ENCODE measurements at places on chromosomes 1 and 21.

- DNase-seq = no peak
These were observed 80.7 kb downstream of the SMYD2 start for GRCh38 chr1:214361636-214362035.

DNA sequence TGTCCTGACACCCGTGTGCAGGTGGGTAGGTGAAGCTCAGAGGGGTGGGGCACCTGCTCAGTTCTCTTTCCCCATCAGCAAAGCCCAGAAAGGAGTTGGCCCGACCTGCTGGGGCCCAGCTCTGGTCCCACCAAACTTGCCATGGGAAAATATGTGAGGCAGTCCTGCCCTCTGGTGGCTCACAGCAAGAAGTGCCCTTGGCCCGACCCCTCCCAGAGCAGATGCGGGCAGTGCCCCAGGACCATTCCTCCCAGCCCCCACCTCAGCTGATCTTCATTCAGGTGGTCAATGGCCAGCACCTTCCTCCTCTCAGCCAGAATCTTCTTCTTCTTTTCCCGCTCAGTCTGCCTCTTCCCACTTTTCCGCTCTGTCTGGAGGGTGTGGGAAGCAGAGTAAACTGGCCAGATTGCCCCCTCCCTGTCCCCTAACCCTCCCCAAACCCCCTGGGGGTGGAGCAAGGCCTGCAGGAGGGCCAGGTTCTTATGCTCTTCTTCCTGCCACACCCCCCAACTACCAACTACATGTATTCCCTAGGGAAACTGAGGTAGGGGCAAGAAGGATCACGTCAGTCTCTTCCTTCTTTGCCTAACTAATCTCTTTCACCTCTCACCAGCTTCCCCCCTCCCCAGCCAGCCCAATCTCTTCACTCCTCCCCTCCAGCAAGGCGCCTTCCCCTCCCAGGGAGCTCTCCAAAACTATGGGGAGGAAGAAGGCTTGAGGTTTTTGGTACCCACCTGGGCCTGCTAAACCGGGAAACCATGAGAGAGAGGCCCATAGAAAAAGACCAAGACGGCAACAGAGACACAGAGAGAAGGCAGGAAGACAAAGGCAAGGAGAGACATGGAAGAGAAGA, 15.6 kb downstream of the TNNT2 start:
- peak; percentile 44 for DNase-seq

DNA sequence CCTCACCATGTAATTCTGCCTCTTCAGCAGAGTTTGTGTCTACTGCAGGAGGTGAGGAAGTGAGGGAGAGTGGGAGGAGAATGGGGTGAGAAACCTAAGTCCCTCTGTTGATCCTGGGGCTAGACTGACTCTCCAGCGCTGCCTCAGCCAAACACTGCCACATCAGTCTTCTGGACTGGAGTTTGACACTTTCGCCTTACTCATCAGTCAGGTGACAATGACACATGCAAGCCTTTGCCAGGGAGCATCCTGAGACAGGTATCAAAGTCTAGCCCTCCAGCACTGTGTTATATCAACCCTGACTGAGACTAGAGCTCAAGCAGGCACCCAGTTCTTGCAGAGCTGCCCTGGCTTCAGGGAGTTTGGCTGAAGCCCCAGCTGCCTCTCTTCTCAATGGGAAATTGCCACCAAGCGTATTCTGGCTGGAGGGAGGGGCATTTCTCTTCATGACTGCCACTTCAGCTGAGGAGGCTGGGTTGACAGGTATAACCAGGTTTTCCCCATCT, 33.3 kb upstream of the SUCO start:
- no peak for DNase-seq

DNA sequence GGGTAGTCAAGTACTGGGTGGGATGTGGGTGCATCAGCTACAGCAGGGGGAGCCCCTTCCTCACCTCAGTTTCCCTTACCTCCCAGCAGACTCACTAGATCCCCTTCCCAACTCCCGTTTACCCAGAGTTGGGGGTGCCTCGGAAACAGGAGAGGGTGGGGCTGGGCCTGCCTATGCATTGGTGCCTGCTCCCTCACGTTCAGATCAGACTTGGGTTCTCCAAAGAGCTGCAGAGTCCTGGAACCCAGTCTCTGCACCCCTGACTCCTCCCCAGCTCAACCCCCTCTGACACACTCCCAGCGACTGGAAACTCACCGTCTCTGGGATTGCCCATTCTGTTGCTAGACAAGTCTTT, 6.0 kb downstream of the FOXO6 start:
- no peak for DNase-seq

- no peak for DNase-seq
These were observed 107.8 kb downstream of the EDEM3 start for GRCh38 chr1:184646824-184647223.

DNA sequence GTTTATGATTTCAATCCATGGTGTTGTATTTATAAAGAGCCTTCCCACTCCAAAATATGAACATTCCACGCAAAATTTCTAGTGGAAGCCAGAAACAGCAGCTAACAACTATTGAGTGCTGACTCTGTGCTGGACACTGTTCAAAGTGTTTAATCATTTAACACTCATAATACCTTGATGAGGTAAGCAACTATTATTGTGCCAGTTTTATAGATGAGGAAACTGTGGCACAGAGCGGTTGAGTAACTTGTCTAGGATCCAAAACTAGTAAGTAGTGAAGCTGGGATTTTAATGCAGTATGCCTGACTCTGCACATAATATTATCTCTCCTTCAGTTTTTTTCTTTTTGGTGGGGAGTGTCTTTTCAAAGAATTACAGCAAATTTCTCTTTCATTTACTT, 228.3 kb downstream of the SLC35F3 start:
- DNase-seq = no peak

DNA sequence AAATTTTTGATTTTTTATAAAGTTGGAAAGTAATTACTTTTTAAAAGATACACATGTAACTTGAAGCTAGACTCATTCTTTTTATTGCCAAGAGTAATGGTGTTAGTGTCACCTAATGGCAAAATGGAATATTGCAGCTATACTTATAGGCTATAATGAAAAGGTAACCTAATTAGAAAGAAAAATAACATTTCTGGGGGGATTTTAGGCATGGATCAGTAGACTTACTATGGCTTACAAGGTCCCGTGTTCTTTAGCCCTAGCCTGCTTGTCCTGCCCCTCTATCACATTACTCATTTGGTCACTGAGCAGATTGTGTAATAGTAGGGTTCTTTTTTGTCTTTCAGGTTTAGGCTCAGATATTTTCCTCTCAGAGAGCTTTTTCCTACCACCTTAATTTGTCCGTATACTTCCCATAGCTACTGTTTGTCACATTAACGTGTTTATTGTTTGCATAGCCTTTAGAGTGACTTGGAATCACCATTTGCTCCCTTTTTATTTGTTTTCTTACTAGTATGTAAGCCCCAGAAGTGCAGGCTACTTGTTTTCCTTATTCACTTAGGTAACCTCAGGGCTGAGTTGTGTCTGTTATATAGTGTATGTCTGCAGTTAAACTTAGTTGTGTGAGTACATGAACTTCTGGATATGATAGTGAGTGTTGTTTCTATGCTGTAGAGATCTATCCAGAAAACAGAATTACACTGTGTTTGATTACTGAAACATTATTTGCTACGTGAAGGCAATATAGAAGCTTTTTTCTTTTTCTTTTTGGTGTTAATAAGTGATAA, 58.7 kb downstream of the RABGAP1L start:
- DNase-seq = peak; percentile 36

GRCh38 chr1:103194984-103195383, 86.7 kb upstream of the COL11A1 start:
- no peak for DNase-seq
